ENCODE measurements at places on chromosomes 3 and 15.

DNA sequence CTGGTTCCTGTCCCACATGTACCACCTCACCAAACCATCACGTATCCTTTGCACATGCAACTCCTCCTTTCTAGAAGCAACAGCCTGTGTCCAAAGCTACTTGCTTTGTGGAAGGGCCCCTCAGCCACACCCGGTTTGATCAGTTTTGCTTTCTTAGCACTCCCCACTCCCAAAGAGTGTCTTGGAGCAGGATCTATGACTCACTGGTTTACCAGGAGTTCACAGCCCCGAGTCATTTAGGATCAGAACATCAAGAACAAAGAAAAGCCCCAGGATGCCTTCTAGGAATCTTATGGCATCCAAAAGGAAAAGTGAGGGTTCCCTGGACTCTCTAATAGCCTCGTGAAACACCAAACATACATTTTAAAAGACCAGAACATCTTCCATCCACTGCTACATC lies 50.7 kb upstream of the IGF1R start:
- no peak for DNase-seq

GRCh38 chr15:55007561-55007960 lies 189.2 kb downstream of the RSL24D1 start:
- DNase-seq: no peak

DNA sequence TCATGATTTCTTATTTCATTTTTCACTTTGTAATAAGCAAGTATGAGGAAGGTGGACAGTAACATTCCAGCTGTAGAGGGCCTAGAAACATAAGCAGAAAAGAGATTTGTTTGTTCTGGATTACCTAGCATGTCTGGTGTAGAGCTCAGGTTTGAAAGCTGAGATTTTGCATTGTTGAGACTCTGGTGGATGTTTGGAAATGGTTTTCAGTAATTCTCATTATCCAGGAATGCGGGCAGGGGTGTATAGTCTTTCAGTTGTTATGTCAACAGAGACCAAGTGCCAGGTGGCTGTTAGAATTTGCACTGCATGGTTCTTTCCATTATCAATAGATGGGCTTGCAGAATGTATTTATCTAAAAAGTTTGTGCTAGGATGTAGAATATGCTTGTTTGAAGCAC lies 10.9 kb downstream of the GPD1L start:
- no peak for DNase-seq

- no peak for DNase-seq
Observed at GRCh38 chr15:78263907-78264303, 457 bp upstream of the DNAJA4 start.

DNA sequence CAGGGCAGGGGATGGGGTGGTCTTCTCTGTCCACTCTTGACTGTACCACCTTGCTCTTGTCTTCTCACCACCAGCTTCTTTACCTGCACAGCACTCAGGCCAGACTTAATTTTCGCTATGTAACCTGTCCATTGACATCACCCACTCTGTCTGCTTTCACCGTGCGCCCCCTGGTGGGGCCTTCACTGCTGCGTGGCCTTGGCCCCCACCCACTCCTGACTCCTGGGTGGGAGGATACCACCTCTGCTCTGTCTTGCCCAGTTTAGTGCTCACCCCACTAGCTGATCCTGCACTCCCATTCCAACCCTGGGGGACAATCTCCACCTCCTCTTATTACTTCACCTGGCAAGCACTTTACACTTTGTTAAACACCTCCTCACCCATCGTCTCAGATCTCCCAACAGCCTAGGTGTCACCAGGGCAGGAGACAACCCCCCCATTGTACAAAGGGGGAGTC lies 17.7 kb downstream of the PTH1R start:
- peak; percentile 10 for DNase-seq

- DNase-seq: no peak
Observed at GRCh38 chr3:44100298-44100695, 141.4 kb upstream of the TOPAZ1 start.

DNA sequence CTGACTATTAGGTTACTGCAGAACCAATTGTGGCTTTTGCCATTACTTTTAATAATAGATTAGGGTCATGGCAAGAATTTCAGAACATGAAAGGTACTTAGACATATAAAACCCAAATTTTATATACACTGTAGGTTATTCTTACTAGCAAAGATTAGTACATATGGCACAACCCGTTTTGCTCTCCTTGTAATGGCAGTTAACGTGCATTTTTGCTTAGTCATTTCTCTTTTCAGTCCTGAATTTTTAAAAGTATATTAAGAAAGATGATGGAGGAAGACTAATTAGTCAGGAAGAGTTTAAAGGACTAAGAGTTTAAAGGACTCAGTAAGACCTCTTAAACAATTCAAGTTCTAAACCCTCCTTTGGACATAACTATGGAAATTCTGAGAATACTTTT lies 114.0 kb downstream of the PEAK1 start:
- no peak for DNase-seq

GRCh38 chr15:89093509-89093908 lies 5.3 kb downstream of the ABHD2 start:
- DNase-seq: no peak

GRCh38 chr3:112958811-112959560 lies 15.9 kb downstream of the CD200R1 start:
- no peak for DNase-seq

DNA sequence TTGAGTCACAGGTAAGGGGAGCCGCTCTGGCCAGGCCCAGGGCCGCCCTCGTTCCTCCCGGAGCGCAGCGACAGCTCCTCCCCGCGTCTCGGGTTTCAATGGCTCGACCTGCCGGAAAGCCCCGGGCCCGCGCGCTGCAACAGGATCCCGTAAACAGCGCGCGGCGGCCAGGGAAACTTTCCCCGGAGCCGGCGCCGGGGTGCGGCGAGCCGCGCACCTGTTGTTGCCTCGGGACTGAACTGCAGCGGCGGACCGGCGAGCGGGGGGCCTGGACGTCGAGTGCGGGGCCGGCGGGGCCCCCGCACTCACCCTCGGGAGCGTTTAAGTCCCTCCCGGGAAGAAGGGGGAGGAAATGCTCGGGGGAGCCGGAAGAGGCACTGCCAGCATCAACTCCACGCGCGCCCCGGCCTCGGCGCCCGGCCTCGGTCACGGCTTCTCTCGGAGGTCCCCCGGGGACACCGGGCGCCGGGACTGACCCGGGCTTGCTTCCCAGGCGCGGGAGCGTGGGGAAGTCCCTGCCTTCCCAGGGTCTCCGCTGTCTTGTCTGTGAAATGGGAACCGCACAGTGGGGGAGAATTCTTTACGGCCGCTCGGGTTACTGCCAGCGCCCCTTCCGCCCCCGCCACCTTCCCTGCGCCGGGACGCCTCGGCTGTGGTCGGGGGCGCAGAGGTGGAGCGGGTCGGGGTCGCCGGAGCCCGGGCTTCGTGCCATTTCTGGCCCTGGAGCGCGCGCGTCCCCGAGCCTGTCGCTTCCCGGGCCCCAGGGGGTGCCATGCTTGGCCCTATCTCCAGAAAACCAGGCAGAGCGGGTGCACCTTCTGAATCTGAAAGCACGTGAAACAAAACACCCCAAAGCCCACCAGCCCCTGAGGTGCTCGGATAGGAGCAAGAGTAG lies 7.5 kb upstream of the PGPEP1L start:
- no peak for DNase-seq
